Natural killer cell treated with Interleukin-12 subunit alpha and Interleukin-12 subunit beta and Interleukin-15 and Interleukin-18, amount 100 ng/mL, for 72 hours (primary cell): ENCODE measurements at places on chromosomes 12 and 14. TPM values are rescaled to one million over a fixed set of nuclear protein-coding genes. Genes with fewer than 3 reads are reported as not detected.

- H3K36me3 ChIP-seq = no peaks in the 10 kb centered on the region
- peaks cover 17% of the 10 kb centered on the region for H3K27me3 ChIP-seq
- no peaks in the 10 kb centered on the region for H3K4me1 ChIP-seq
- H3K4me3 ChIP-seq = no peak overlapping the region
- H3K27ac ChIP-seq = no peak overlapping the region
Observed at GRCh38 chr14:90111895-90112534, 50.2 kb downstream of the KCNK13 start.

DNA sequence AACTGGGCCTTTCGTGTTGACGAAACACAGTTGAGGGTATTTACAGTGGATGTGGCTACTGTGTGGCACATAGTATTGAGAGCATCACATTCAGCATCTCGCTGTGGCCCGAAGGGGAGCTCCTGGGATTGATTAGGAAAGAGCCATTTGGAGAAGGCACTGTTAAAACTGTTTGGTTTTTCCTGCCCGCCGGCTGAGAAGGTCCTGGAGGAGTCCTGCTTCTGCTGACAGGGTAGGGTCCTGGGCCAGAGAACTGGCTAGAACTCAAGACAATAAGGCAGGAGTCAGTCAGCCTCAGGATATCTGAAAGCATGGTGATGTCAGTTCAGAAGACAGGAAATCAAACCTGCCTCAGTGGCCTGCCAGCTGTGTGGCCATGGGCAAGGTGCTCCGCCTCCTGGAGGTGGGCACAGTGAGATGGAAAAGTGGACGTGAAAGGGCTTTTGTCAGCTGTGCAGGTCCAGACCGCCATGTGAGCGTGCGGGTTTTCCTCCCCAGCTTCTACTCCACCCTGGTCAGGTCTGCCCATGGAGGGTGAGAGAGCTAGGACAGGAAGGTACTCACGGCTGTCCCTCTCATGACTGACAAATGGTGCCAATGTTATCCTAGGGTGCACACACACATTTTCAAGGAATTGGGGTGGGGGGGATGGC is 92.3 kb downstream of the NTF3 start:
- no peak for DNase-seq
- no peak overlapping the region for H3K27ac ChIP-seq
- H3K27me3 ChIP-seq = peaks cover 8% of the 10 kb centered on the region

DNA sequence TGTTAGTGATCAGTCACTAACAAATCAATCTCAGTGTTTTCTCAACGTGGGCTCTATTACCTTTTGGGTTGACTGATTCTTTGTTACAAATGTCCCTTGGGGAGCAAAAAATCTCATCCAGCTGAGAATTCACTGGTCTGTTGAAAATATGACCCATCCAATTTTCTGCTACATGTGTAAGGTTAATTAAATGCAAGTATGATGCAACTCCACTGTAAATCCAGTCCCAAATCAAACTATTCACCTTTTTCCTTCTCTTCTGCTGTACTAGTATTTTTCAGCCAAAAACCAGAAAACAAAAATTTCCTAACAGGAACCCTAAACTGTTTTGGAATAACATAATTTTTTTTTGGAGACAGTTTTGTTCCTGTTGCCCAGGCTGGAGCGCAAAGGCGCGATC is 2.2 kb downstream of the ERH start:
- peaks cover 43% of the 10 kb centered on the region for H3K36me3 ChIP-seq
- DNase-seq = no peak
- H3K4me1 ChIP-seq = peaks cover 70% of the 10 kb centered on the region
- H3K27me3 ChIP-seq = no peaks in the 10 kb centered on the region
- no peak overlapping the region for H3K27ac ChIP-seq
- peak overlapping the region; percentile 93 for H3K4me3 ChIP-seq

Gene PTPRO
- not detected for total RNA-seq

Gene CIROP
- not detected for total RNA-seq

Gene KRT77
- total RNA-seq = not detected

Gene P2RX4
- total RNA-seq = 39.8 TPM

Gene SLC25A21
- total RNA-seq = not detected

Gene SMIM41
- not detected for total RNA-seq
